ENCODE measurements at places on chromosomes 2 and 18.

- no peak for DNase-seq
These were observed 59.3 kb upstream of the RFX8 start for GRCh38 chr2:101534149-101534611.

GRCh38 chr18:13418013-13418710 is 199.6 kb downstream of the LDLRAD4 start:
- DNase-seq, result no peak

DNA sequence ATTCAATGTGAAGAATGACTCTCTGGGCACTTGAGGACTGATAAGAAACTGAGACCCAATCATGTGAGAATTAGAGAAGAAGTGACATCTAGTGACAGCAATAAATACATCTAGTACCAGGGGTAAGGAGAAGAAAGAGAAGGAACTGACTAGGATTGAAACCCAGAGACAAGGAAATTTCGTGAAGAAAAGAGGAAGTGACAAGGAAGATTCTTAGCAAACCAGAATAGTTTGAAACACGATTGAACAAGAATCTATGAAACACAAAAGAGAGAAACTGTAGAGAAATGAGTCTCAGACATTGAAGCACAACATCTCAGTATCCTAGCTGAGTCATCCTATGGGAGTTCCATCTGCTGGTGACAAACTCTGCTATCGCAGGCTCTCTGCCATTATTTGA is 571.9 kb upstream of the PKDCC start:
- DNase-seq, result no peak

DNA sequence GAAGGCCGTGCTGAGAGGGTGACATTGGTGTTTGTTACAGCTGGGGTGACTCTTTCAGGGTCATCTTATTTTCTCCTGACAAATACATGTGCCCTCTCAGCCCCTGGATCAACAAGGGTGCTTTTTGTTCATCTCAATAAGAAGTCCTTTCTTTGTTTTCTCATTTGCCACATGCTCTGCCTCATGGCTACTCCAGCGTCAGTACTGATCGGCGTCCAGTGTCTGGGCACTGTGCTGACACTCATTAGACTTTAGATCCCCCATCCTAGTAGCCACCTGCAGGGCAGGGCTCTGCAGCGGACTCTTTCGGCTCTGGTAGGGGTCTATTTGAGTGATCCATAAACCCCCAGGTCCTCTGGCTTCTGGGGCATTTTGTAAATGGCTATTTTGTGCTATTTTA is 38.4 kb downstream of the NPPC start:
- DNase-seq, result no peak

- DNase-seq, result no peak
These were observed 11.5 kb downstream of the GAL3ST2 start for GRCh38 chr2:241788135-241788534.

DNA sequence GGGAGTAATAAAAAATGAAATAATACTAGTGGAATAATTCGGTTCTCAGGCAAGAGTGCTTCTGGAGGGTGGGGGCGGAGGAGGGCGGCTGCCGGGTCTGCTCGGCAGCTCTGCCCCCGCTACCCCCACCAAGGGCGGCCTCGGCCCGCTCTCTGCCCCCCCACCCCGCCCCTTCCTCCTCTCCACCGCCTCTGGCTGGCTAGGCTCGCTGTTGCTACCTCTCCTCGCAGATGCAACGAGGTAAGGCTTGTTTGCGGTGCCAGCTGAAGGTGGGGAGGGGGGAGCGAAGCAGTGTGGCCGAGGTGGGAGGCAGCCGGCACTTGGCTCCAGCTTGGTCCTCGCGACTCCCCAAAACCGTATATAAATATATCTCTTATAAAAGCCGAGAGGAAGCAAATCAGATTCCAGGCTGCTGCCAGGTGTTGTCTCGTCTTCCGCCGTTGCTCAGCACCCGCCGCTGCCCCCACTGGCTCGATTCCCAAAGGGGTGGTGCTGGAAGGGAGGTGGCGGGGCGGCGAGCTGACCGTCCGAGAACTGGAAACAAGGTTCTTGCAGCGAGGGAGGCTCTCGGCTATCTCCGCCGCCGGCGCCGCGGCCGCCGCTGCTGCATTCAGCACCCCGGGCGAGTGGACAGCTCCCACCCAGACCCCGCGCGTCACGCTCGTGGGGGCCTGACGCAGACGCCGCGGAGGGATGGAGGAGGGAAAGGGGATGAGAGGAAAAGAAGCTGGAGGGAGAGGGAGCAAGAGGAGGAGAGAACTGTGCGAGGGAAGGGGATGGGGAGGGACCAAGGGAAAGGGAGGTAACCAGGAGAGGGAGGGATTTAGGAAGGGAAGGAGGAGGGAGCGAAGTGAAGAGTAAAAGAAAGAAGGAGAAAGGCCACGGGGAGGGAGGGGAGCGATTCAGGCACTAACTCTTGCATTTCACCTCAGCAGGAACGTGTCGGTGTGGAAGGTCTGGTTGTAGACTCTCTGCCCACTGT is at the start of gene MARCHF4:
Gene MARCHF4 (minus strand): TSS at position 763 of the 982 bp plus-strand sequence. CDS start 2,223 bp downstream, outside the sequence.
- DNase-seq, result peak; percentile 89

DNA sequence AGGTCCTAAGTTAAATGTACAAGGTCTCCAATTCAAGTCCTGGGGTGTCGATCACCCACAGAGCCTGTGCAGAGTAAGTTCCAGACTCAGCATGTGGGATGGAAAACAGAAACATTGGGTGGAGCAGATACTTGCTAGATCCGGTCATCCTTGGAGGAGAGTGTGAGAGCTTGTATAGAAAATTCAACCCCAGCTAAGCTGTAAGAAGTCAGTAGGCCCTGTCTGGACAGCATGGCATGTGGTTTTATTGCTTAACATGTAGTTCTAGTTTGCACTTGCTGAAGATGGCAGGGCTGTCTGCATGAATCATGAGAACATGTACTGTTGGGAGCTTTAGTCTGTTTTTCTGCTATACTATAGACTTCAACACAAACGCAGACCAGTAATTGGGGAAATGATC is 189.6 kb upstream of the RMP24 start:
- DNase-seq, result no peak

- DNase-seq, result no peak
These were observed 68.1 kb upstream of the BCL2L11 start for GRCh38 chr2:111052621-111053020.

- no peak for DNase-seq
These were observed 393.1 kb upstream of the SLC14A2 start for GRCh38 chr18:45222180-45222579.

GRCh38 chr2:29423061-29423666 is 307.9 kb downstream of the CLIP4 start:
- DNase-seq, result peak; percentile 48

DNA sequence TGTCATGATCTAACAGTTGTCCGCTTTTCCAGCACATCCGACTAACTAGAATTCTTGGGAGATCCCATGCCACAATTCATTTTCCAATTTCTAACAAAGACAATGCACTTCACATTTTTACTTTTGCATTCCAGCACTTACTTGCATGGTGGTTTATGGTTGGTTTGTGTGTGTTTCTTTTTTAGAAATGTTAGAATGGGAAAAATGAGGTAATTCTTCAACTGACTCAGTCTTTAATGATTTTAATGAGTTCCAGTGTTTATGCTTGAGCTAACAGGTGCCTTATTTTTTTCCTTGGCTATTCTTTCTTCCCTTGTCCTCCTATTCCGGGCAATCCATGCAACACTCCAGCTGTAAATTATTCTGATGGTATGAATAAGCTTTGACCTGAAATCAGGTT is 46.4 kb downstream of the SLC8A1 start:
- no peak for DNase-seq

DNA sequence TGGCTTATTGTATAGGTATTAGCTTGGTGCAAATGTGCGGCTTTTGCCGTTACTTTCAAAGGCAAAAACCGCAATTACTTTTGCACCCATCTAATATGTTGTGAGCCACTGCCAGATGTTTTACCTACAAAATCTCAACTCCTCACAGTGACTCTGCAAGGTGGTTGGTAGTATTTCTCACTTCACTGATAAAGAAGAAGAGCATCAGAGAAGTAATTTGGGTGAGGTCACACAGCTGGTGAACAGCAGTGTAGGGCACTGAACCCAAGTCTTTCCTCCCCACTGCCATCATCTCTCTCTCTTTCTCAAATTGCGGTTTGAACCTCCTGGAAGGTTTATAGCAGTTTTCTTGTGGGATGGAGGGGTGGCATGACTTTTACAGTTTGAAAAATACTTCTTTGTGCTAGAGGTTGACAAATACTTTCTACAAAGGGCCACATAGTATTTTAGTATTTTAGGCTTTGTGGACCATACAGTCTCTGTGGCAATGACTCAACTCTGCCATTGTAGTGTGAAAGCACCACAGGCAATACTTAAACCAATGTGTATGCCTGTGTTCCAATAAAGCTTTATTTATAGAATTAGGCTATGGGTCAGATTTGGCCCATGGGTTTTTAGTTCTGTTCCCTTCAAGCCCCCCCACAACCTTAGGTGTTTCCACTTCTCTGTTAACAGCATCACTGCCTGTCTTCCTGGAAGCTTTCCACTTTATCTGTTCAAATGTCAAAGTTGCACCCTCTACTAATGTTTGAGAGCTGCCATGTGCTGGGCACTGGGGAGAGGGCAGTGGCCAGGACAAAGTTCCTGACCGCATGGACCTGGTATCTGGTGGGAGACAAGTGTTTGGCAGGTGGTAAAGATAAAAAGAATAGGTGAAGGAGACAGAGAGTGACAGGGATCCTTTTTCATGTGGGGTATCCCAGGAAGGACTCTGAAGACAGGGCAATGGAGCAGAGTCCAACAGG is 30.1 kb downstream of the FHOD3 start:
- no peak for DNase-seq

DNA sequence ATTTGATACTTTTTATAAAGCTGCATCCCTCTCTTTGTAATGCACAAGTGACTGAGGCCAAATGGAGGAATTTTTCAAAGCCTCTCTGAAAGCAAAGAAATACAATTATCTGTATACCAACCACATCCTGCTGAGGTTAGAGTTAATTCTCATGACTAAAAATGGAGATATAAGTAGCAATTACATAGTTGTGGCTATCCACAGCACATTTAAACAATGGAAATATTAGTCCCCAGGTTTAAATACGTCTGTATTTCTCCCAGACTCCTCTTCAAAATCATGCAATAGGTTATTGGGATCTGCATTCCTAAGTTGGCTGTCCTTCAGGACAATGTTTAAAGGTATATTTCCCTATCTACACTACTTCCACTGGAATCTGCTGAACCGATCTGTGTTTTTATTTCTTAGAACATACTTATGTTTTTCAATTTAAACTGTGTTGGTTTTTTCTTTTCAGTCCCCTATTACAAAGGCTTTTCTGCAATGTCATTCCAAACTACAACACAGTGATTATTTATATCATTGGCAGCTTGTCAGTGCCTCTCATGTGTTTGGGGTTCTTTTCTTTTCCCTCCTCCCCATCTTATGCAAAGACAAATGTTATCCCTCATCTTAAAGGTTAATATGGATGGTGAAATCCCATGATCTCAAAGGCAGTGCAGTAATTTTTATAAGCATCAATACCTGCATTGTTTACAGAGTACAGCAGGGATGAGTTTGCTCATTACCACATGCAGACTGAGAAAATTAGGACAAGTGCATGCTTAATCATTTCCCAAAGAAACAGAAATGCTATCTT is 134.8 kb upstream of the FSHR start:
- no peak for DNase-seq
